ENCODE measurements at places on chromosomes 12 and 14. TPM values are rescaled to one million over a fixed set of nuclear protein-coding genes. Genes with fewer than 3 reads are reported as not detected.

Gene NUAK1
- total RNA-seq, result 10.6 TPM

Gene POTEG
- total RNA-seq, result not detected

Gene PROX2
- total RNA-seq, result not detected

Gene OVCH1
- 0.92 TPM for total RNA-seq

Gene TAS2R8
- total RNA-seq, result not detected

Gene COX8C
- not detected for total RNA-seq

Gene SLC24A4
- 1.9 TPM for total RNA-seq

Gene CCDC177
- 0.30 TPM for total RNA-seq

Gene VWF
- total RNA-seq, result 48.0 TPM

Gene CLEC4A
- 3.6 TPM for total RNA-seq

Gene KRT72
- total RNA-seq, result not detected

Gene ETFRF1
- total RNA-seq, result 50.7 TPM

Gene HIF1A
- total RNA-seq, result 261 TPM

Gene SYT1
- total RNA-seq, result 6.9 TPM

Gene KCNH3
- total RNA-seq, result 1.8 TPM

Gene TTC9
- total RNA-seq, result 4.1 TPM

Gene DDN
- 0.43 TPM for total RNA-seq

Gene ZNF140
- 24.3 TPM for total RNA-seq

Gene RTL1
- total RNA-seq, result 0.13 TPM

Gene C14orf93
- total RNA-seq, result 4.4 TPM
